ENCODE measurements at places on chromosomes 6 and 20.

GRCh38 chr6:36355819-36356218, 19.1 kb upstream of the BNIP5 start:
- peak; percentile 70 for DNase-seq

DNA sequence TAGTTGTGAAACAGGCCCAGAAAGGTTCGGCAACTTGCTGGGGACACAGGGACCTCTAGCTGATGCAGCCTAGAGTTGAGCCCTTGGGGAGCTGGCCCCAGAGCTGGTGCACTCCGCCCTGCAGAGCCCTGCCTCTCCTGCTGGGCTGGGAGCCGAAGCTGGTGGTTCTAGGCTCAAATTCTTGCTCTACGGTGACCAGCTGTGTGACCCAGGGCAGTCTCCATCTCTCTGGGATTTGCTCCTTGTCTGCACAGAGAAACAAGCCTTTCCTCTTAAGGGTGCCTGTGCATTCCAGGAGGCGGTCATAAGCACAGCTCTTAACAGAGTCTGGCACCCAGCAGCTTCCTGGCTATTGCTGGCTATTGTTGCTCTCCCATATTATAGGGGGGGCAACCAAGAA, 47.4 kb downstream of the RBM38 start:
- DNase-seq: no peak

- DNase-seq: peak; percentile 45
These were observed 134.9 kb downstream of the KLHL32 start for GRCh38 chr6:97059473-97059872.

GRCh38 chr20:18971574-18971973, 158.0 kb downstream of the SCP2D1 start:
- DNase-seq: no peak

DNA sequence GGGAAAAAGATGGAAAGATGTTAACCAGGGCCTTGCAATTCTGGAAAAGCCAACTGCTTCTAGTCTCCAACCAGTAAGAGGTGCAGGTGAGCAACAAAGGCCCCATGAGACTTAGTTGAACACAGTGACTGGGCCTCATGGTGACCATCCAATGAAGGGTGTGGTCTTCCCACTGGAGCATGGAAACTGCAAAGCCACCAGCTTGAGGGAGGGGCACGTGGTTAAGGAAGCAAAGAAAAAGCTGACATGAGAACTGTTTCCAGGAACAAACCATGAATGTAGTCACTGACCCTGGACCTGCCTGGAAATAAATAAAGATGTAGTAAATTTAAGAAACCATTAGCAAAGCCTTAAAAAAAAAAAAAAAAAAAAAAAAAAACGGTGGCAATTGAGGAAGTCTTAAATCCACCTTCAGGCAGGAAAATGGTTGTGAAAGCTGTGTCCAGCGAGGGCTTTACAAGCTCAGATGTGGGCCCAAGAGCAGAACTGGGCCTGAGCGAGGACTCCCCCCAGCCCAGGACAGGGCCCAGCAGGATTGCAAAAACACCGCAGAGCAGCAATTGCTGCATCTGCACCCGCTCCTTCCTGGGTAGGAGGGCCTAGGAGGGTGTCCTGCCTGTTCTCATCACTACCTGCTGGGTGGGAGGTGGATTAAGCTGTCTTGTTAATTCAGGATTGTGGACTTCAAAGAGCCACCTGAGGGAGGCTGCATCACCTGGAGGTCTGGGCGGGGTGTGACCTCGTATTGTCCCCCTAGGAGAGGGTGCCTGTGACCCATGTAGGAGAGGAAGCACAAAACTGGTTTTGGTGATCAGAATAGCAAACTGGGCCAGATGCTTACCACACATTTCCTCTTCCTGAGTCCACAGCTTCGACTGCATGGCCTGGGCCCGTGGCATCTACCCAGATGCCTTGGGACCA, 10.3 kb downstream of the GFRA4 start:
- DNase-seq: peak; percentile 57

DNA sequence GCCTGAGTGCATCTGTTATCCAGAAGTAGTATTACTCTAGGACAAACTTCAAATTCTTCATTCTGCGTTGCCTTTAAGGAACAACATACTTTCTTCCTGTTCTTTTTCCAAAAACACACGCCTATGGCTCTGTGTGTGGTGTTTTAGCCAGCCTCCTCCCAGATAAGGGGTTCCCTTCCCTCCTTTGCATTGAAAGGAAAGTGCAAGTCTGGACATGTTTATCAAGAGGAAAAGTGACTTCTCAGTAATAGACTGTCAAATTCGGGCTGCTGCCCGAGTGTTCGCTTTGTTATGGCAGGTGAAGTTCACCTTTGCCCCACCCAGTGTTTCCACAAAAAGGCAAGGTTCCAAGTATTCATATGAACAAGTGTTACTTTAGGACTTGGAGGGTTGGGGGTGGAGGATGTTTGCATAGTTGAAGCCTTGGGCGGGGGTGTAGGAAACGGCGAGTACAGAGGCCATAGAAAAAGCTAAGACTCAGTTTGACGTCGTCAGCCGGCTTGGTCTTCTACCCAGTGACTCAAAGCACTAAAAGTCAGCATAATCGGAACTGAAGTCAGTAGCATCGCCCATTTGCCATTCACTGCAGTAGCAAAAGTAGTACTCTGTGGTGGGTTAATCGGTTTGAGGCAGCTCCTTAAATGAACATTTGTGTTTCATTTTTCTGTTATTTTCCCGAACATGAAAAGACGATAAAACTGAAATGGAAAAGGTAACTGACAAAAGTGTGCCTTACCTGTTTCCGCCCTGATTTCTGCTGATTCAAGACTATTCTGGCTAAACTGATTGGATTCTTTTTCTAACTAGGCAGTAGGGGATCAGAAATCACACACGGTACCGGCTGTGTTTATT, 12.5 kb downstream of the PRDM1 start:
- peak; percentile 38 for DNase-seq

GRCh38 chr6:337805-338368, 45.6 kb downstream of the DUSP22 start:
- peak; percentile 53 for DNase-seq

DNA sequence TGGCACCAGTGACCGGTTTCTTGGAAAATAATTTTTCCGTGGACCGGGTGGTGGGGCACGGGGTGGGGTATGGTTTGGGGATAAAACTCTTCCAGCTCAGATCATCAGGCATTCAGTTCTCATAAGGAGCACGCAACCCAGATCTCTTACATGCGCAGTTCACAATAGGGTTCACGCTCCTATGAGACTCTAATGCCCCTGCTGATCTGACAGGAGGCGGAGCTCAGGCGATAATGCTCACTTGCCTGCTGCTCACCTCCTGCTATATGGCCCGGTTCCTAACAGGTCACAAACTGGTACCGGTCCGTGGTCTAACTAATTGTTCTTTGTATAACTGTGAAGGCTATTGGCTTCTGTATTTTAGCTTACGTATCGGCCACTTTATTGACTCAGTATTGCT, 51.7 kb downstream of the VSTM2L start:
- DNase-seq: no peak

- no peak for DNase-seq
These were observed 234.7 kb upstream of the SULF2 start for GRCh38 chr20:48019940-48020339.

DNA sequence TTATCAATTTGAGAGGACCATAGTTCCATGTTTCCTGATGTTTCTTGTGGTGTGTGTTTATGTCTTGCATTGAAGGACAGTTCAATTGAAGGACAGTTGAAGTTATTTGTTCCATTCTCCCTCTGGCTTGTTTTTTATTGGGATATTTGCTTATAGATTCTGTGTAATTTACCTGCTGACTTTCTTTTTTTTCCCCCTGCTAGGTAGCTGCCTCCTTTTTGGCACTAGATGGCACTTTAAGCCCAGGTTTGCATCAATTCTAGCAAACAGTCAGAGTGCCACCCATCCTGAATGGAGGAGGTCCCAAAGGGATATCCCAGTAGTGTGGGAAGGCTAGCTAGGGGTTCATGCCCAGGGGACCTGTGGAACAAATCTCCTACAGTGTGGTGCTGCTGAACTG, 78.1 kb downstream of the CFAP61 start:
- DNase-seq: peak; percentile 42

- no peak for DNase-seq
These were observed 320.2 kb upstream of the POU3F2 start for GRCh38 chr6:98514073-98514720.

- no peak for DNase-seq
These were observed 63.5 kb upstream of the ADGRF1 start for GRCh38 chr6:47105469-47106178.

DNA sequence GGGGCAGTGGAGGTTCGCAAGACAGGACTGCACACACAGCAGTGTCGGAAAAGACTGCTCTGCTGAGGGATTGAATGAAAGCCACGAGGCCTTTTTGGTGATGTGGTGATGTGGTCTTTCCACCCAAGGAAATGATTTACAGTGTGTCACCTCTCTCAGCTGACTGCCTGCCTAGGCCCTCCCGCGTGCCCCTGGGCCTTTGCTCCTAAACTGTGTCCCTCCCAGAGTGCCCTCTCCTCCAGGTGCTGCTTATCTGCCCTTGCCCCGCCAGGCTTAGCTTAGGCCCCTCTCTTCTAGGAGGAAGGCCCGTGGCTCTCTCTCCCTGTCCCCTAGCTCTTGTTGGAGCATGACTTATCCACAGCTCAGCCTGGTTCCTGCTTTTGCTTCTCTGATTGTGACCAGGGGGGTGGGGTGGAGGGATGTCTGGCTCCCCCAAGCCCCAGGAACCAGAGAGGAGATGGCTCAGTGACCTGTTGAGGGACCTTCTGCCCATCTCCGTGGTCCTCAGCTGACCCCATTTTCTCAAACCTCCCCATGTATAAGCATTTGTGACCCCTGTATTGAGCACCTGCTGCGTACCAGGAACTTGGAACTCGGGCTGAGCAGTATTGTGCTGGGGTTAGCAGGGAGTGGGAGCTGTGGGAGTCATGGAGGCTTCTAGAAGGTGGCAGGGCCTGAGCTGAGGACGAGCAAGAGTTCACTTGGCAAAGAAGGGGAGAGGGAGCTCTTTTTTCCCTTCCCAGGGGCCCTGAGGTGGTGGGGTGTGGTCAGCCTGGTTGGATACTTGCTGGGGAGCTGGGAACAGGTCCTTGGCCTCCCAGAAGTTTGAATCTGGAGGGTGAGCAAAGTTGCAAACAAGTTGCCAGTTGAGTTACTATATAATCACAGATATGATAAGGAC, 2.2 kb downstream of the SRC start:
- DNase-seq: no peak

GRCh38 chr6:16633465-16633864, 127.8 kb downstream of the ATXN1 start:
- DNase-seq: no peak

DNA sequence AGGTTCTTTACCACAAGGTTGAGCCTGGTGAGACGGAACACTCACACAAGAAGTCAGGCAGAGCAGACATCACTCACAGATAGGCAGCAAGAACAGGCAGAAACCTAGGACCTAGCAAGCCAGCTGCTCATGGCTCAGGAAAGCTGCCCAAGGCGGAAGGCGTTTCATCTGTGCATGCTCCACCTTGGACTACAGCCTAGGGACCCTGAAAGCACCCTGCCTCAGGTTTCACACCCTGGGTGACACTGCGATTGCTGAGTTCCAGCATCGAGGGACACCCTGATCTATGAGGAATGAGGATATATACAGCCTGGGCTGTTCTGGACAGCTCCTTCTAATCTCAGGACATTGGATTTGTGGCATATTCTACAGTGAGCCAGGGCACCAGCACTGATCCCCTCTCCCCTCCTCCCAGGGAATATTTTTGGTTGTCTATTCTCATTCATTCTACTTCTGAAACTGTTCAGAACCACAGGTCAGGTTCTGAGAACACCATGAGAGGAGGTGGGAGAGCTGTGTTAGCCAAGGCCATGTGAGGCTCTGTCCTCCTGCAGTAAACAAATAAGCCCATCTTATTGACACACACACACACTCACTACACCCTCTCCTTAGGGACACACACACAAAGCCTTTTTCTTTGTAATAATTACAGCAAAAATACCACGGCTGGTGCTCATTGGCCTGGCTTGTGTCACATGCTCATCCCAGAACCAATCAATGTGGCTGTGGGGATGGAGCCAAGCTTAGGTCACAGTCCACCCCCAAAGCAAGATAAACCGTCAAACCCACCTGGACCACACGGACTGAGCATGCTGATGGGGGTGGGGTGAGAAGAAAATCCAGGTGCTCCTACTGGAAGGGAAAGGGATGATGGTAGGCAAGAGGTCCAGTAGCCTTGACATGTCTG, 26.3 kb upstream of the PMEPA1 start:
- no peak for DNase-seq

GRCh38 chr6:163613025-163613424, 198.5 kb downstream of the QKI start:
- DNase-seq: no peak

DNA sequence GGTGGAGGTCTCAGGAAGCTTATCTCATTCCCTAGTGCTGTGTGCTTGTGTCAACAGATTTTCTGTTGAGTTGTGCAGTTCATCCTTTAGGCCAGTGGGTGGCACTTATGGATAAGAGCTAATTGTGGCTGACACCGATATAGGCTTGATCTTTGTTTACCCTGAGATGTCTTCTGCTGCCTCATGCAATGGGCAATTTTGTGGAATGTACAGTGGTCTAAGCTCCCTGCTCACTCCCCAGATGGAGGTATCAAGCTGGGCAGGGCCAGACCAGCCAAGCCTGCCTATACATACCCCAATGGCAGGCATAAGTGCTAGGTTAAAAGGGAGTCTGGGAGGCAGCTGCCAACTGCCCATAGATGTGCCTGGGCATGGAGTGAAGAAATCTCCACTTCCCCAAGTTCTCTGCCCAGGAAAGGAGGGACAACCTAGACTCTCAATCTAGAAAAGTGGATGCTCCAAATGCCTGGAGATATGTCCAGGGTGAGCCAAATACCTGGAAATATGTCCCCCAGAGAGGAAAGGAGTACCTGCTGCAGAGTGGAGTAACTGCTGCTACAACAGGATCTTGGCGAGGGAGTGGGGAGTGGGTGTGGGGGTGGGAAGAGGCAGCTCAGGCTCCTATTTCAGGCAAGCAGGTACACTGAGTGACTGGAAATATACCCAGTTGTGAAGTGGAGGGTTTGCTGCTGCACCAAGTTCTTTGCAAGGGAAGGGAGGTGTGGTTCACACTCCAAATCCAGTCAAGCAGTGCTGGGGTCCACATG, 53.2 kb upstream of the ARG1 start:
- DNase-seq: peak; percentile 53

DNA sequence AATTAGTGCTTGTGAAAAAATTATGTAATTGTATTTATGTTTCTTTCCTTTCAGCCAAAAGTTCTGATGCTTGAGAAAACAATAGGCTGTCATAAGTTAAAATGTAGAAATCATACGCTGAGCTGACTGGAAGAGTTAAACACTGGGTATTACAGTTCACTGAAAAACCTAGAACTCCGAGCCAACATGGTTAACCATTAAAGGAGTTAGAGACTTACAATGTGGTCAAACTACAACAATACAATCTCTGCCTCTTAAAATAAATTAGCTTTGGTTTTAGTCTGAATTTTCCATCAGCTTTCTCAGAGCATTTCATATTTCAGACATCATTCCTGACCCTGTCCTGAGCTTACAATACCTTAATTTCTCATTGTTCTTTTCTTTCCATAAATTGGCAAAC, 91.0 kb downstream of the COL12A1 start:
- DNase-seq: no peak
